ENCODE measurements at places on chromosomes 13 and 19. TPM values are rescaled to one million over a fixed set of nuclear protein-coding genes. Genes with fewer than 3 reads are reported as not detected.

GRCh38 chr13:95150555-95150954, 150.7 kb downstream of the ABCC4 start:
- no peak overlapping the region for H3K4me3 ChIP-seq
- no peaks in the 10 kb centered on the region for H3K36me3 ChIP-seq
- no peak for DNase-seq
- no peaks in the 10 kb centered on the region for H3K27me3 ChIP-seq
- H3K27ac ChIP-seq: no peak overlapping the region
- H3K4me1 ChIP-seq: peaks cover 4% of the 10 kb centered on the region

GRCh38 chr13:53442979-53443378, 414.4 kb downstream of the OLFM4 start:
- no peaks in the 10 kb centered on the region for H3K4me1 ChIP-seq
- no peak overlapping the region for H3K4me3 ChIP-seq
- no peaks in the 10 kb centered on the region for H3K36me3 ChIP-seq
- DNase-seq: no peak

Gene ZNF285
- total RNA-seq: 0.67 TPM

Gene B3GNT3
- 4.2 TPM for total RNA-seq

DNA sequence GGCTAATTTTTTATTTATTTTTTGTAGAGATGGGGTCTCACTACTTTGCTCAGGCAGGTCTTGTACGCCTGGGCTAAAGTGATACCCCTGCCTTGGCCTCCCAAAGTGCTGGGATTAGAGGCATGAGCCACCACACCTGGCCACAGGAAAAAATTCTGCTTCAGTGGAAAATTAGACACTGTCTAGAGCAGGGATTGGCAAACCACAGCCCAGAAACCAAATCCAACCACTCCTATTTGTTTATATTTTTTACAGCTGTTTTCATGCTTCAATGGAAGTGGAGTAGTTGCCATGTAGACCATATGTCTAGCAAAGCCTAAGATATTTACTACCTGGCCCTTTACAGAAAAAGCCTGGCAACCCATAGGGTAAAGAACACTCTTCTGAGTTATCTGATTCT, 123.7 kb upstream of the MRI1 start:
- no peaks in the 10 kb centered on the region for H3K36me3 ChIP-seq
- no peak overlapping the region for H3K4me3 ChIP-seq
- H3K27me3 ChIP-seq: no peaks in the 10 kb centered on the region

Gene PGLYRP2
- not detected for total RNA-seq

Gene CYP2A6
- total RNA-seq: not detected

DNA sequence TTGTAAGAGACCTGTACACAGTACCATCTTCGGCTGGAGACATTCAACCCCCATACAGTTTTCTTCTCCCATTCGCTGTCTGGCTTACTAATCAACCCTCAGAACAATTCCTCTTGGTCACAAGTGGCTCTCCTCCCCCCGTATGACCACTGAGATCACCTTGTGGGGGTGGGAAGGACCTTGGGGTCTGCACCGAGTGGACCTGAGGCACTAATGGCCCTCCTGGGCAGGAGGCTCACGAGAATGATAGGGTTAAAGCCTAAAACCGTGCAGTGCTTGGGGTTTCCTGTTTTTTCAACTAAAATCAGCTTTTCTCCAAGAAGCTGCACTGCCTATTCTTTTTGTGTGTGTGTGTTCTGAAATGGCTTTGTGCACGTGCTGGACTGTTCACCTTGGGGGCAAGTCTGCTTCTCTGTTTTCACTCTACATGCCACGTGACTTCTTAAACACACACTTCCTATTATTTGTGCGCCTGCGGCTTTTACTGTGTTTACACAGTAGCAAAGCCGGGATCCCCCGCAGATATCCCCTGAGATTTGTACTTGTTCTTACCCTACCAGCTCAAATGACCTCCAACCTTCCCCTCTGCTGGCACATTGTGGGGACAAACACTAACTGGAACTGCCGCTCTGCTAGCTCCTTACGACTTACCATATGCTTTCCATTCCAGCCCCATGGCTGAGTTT, 12.3 kb downstream of the RBM26 start:
- H3K4me1 ChIP-seq: no peaks in the 10 kb centered on the region
- H3K4me3 ChIP-seq: no peak overlapping the region

DNA sequence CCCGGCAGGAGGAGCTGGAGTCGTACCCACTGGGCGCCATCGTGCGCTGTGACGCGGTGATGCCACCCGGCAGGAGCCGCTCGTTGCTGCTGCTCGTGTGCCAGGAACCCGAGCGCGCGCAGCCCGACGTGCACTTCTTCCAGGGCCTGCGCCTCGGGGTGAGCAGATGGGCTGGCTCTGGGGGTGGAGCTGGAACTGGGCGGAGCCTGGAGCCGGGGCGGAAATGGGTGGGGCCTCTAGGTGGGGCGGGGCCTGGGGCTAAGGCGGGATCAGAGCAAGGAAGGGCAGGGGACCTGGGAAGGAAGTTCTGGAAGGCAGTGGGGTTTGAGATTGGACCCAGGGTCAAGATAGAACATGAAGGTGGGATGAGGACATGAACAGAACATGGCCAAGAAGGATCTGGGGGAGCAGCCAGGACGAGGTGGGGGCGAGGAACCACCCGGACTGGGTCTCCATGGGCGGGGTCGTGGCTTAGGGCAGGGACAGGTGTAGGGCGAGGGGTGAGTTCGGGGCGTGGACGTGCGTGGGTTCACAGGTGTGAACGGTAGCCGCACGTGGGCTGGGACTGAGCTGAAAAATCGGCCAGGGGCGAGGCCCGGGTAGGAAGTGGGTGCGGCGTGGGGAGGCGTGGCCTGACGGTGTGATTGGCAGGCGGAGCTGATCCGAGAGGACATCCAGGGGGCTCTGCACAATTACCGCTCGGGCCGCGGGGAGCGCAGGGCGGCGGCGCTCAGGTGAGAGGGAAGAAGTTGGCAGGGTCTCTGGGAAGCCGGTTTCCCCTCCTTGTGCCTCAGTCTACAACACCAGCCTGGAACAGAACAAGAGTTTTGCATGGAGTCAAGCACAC, 4.7 kb downstream of the EPS8L1 start:
- H3K27me3 ChIP-seq: no peaks in the 10 kb centered on the region
- peak; percentile 76 for DNase-seq
- no peak overlapping the region for H3K27ac ChIP-seq
- H3K36me3 ChIP-seq: no peaks in the 10 kb centered on the region
- no peaks in the 10 kb centered on the region for H3K4me1 ChIP-seq

GRCh38 chr13:23552661-23553060, 17.6 kb upstream of the TNFRSF19 start:
- no peak for DNase-seq
- no peaks in the 10 kb centered on the region for H3K4me1 ChIP-seq
- no peaks in the 10 kb centered on the region for H3K36me3 ChIP-seq

DNA sequence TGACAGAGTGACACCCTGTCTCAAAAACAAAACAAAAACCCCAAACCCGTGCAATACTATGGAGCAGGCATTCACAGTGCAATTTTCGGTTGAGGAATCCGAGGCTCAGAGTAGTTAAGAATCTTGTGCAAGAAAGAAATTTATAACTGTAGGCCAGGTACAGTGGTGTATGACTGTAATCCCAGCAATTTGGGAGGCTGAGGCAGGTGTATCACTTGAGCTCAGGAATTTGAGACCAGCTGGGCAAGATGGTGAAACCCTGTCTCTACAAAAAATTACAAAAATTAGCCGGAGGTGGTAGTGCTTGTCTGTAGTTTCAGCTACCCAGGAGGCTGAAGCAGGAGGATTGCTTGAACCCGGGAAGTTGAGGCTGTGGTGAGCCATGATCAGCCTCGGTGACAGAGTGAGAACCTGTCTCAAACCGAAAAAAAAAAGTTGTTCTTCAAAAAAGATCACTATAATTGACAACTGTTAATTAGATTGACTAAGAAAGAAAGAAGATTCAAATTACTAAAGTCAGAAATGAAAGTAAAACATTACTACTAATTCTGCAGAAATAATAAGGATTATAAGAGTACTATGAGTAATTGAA, 12.9 kb downstream of the CEACAM1 start:
- no peak overlapping the region for H3K27ac ChIP-seq
- no peaks in the 10 kb centered on the region for H3K27me3 ChIP-seq
- H3K4me1 ChIP-seq: no peaks in the 10 kb centered on the region
- DNase-seq: no peak
- no peaks in the 10 kb centered on the region for H3K36me3 ChIP-seq

GRCh38 chr13:33583398-33583797, 234.6 kb upstream of the RFC3 start:
- DNase-seq: no peak
- H3K36me3 ChIP-seq: no peaks in the 10 kb centered on the region
- no peaks in the 10 kb centered on the region for H3K4me1 ChIP-seq
- no peak overlapping the region for H3K27ac ChIP-seq
- H3K27me3 ChIP-seq: no peaks in the 10 kb centered on the region
- no peak overlapping the region for H3K4me3 ChIP-seq

GRCh38 chr13:28494778-28495537, at the start of gene FLT1:
Gene FLT1 (minus strand): TSS chr13:28495128. CDS start chr13:28494843, 285 bp downstream.
- DNase-seq: peak; percentile 22
- H3K27me3 ChIP-seq: peaks cover 41% of the 10 kb centered on the region
- peak within 1 kb of the TSS; percentile 49 for H3K4me3 ChIP-seq
- H3K36me3 ChIP-seq: no peaks in the 10 kb centered on the region
- H3K4me1 ChIP-seq: no peaks in the 10 kb centered on the region

GRCh38 chr13:98284679-98285078, 107.6 kb upstream of the RNF113B start:
- no peaks in the 10 kb centered on the region for H3K4me1 ChIP-seq
- no peak overlapping the region for H3K27ac ChIP-seq
- DNase-seq: no peak
- no peaks in the 10 kb centered on the region for H3K27me3 ChIP-seq
- no peak overlapping the region for H3K4me3 ChIP-seq
- H3K36me3 ChIP-seq: no peaks in the 10 kb centered on the region

DNA sequence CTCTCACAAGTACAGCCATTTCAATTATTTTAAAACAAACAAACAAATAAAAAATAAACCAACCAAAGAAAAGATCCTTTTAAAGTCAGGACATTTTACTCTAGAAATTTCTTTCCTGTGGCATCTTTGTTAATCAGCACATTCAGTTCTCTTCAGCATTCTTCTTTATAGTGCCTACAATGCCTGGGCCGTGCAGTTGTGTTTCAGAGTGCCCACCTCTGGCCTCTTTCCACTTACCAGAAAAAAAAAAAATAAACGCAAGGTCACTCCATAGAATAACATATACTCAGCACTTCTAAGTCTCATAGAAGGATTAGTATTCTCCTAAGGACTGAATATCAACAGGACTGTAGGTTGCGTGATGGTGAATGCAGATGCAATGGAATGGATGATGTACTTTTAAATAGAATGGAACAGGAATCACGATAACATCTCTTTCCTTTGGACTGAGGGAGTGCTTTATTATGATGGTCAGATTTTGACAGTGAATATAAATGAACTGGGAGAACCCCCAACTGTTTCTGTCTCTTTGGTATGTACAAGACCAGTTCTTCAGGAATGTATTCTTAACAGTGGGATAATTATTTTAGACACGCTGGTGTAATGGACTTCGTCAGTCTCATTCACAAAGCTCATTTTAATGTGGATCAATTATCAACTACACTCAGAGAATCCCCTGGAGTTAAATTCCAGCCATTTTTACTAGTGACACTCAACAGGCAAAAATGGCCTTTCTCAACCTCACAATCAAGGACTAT, 125.0 kb upstream of the NBEA start:
- no peaks in the 10 kb centered on the region for H3K36me3 ChIP-seq
- H3K27me3 ChIP-seq: no peaks in the 10 kb centered on the region
- H3K4me3 ChIP-seq: no peak overlapping the region
- peak overlapping the region; percentile 16 for H3K27ac ChIP-seq
- no peak for DNase-seq
- no peaks in the 10 kb centered on the region for H3K4me1 ChIP-seq

Gene DMKN
- 59.9 TPM for total RNA-seq

- no peaks in the 10 kb centered on the region for H3K36me3 ChIP-seq
- H3K27me3 ChIP-seq: no peaks in the 10 kb centered on the region
- H3K4me1 ChIP-seq: no peaks in the 10 kb centered on the region
- no peak overlapping the region for H3K27ac ChIP-seq
- no peak overlapping the region for H3K4me3 ChIP-seq
- DNase-seq: no peak
Observed at GRCh38 chr19:14039181-14039580, 7.6 kb downstream of the IL27RA start.

Gene ZNF560
- not detected for total RNA-seq

DNA sequence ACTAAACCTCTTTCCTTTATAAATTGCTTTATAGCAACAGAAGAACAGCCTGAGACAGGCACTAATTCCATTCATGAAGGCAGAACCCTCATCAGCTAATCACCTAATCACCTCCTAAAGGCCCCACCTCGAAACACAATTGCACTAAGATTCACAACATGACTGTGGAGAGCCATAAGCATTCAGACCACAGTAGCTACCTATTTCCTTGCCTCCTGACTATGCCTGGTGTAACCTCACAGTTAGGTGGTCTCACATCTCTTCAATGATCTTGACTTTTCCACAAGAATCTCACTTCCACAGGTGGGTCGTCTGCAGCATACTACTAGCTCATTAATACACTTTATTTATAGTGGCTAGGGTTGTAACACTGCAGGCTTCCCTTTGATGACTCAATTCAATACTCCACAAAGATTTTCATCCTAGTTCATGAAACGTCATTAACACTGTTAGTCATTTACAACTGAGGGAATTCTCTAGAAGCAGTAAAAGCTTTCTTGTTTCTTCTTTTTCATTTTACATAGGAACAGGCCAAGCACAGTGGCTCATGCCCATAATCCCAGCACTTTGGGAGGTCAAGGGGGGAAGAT, 27.1 kb downstream of the STK24 start:
- no peak overlapping the region for H3K4me3 ChIP-seq
- H3K4me1 ChIP-seq: peaks cover 6% of the 10 kb centered on the region
- H3K36me3 ChIP-seq: no peaks in the 10 kb centered on the region
- no peak overlapping the region for H3K27ac ChIP-seq
- no peaks in the 10 kb centered on the region for H3K27me3 ChIP-seq

- H3K4me1 ChIP-seq: no peaks in the 10 kb centered on the region
- no peak overlapping the region for H3K4me3 ChIP-seq
- no peaks in the 10 kb centered on the region for H3K36me3 ChIP-seq
- no peak overlapping the region for H3K27ac ChIP-seq
Observed at GRCh38 chr13:88601949-88602348, 930.8 kb downstream of the SLITRK5 start.

Gene PPFIA3
- total RNA-seq: 8.0 TPM

GRCh38 chr13:49690995-49691784, at the start of gene EBPL:
Gene EBPL (minus strand): TSS chr13:49691486. CDS start chr13:49691424, 62 bp downstream.
- DNase-seq: peak; percentile 96
- H3K27me3 ChIP-seq: no peaks in the 10 kb centered on the region
- H3K4me1 ChIP-seq: peaks cover 8% of the 10 kb centered on the region
- H3K4me3 ChIP-seq: peak within 1 kb of the TSS; percentile 92
- H3K36me3 ChIP-seq: no peaks in the 10 kb centered on the region

Gene SLC25A41
- total RNA-seq: 0.16 TPM

DNA sequence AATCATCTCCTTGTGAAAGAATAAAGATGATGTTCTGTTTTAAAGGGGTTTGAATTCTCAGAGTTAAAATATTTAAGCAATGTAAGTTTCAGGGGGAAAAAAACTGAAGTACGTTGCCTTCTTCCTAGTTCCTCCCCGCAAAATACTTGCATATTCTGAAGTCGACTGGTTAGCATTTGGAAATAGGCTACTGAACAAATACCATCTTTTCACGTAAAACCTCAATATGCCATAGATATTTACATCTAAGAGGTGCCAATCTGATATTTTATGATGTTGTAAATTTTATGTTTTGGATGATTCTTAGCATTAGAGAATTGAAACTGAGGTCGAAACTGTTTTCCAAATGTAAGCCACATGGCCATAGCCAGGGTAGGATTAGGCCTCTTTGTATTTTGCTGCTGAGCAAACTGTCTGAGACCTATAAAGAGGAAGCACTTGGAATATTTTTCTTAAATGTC, 138.3 kb downstream of the FLT1 start:
- no peaks in the 10 kb centered on the region for H3K36me3 ChIP-seq
- no peak overlapping the region for H3K27ac ChIP-seq
- DNase-seq: no peak
- no peak overlapping the region for H3K4me3 ChIP-seq
- no peaks in the 10 kb centered on the region for H3K4me1 ChIP-seq
